Naive thymus-derived CD4-positive, alpha-beta T cell (primary cell): ENCODE measurements at places on chromosomes 6 and 20. TPM values are rescaled to one million over a fixed set of nuclear protein-coding genes. Genes with fewer than 3 reads are reported as not detected.

APOM gene
- total RNA-seq = 0.78 TPM

HRH3 gene
- total RNA-seq = not detected

SNAP25 gene
- total RNA-seq = 0.39 and 0.66 TPM in 2 replicates

TFAP2A gene
- not detected for total RNA-seq

BTNL2 gene
- not detected in 2 replicates for total RNA-seq

ELOVL2 gene
- total RNA-seq = not detected

PLCB4 gene
- not detected in 2 replicates for total RNA-seq

EEF1A2 gene
- total RNA-seq = 0.11 TPM

SAMD5 gene
- total RNA-seq = not detected in 2 replicates

LCA5 gene
- 0.24 TPM for total RNA-seq

MAP7 gene
- 0.14 TPM for total RNA-seq

- H3K27ac ChIP-seq = no peak overlapping the region
- DNase-seq = no peak
- H3K4me1 ChIP-seq = no peaks in the 10 kb centered on the region
- H3K27me3 ChIP-seq = no peaks in the 10 kb centered on the region
- H3K36me3 ChIP-seq = no peaks in the 10 kb centered on the region
These were observed 22.7 kb upstream of the PRDM1 start for GRCh38 chr6:106063448-106063850.

DNA sequence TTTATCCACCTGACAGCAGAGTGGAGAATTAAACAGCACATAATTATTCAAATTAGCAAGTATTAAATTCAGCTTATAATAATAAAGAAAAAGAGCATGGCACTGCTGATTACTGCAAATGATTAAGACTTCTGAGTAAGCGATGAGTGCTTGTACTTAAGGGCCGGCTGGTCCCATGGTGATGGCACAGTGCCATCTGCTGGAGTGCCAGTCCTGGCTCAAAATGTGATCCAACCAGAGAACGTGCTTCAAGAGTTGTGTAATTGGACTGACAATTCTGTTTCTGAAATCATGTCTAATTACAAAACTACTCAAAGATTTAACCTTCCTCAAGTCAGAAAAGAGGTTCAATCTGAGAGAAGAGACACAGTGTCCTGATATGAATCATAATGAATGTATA, 181.6 kb upstream of the RGS17 start:
- no peaks in the 10 kb centered on the region for H3K4me1 ChIP-seq
- DNase-seq = peak; percentile 13
- no peak overlapping the region for H3K4me3 ChIP-seq
- no peaks in the 10 kb centered on the region for H3K36me3 ChIP-seq

DNA sequence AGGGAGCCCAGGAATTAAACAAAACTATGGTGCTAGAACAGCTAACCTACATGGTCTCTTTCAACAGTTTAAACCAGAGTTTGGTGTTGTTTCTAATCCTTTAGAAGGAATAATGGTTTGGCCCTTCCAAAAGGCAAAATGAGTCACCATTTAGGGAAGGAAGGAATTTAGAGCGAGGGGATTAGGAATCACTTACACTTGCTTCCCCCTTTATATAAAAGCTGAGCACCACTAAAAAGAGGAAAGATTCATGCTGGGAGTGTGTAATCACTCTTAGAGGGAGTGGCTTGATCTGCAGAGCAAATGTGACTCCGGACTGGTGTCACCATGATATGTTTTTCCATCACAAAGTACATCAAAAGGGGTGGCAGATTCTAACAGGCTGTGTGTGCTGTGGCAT, 63.6 kb downstream of the F13A1 start:
- no peak overlapping the region for H3K27ac ChIP-seq
- no peak overlapping the region for H3K4me3 ChIP-seq
- no peaks in the 10 kb centered on the region for H3K4me1 ChIP-seq
- no peak for DNase-seq

DNA sequence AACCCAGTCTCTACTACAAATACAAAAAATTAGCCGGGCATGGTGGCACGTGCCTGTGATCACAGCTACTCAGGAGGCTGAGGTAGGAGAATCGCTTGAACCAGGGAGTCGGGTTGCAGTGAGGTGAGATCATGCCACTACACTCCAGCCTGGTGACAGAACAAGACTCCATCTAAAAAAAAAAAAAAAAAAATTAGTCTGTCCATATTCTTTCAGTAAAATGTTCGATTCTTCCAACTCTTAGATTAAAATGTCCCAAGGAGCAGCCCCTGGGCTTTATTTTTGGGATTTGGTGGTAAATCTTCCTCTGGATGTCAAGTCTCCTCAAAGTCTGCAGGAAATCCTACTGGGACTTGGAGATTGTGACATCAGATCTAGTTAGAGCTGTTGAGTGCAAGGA, 101.0 kb upstream of the EEF1E1 start:
- no peaks in the 10 kb centered on the region for H3K36me3 ChIP-seq
- peaks cover 3% of the 10 kb centered on the region for H3K27me3 ChIP-seq
- no peak for DNase-seq
- no peak overlapping the region for H3K27ac ChIP-seq
- no peaks in the 10 kb centered on the region for H3K4me1 ChIP-seq
- H3K4me3 ChIP-seq = no peak overlapping the region

GRCh38 chr20:56422824-56423189, 10.7 kb downstream of the CASS4 start:
- peak overlapping the region; percentile 36 for H3K27ac ChIP-seq
- H3K36me3 ChIP-seq = no peaks in the 10 kb centered on the region
- no peak overlapping the region for H3K4me3 ChIP-seq
- peaks cover 53% of the 10 kb centered on the region for H3K4me1 ChIP-seq
- no peaks in the 10 kb centered on the region for H3K27me3 ChIP-seq
- no peak for DNase-seq

DNA sequence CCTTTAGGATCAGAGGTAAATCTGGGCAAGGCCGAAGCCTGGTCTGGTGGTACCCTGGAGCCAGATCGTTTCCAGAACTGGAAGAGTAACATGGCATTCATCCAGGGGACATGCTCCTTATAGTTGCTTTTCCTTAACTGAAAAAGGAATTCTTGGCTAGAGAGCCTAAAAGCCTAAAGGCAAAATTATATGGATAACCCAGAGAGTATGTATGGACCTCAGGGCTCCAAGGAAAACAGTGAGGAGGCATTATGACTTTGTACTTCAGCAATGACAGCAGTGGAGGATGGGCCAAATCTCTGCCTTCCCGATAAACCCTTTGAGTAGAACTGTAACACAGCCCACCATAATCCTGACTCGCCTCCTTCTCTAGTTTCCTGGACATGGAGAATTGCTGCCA, 29.3 kb downstream of the ARHGAP18 start:
- no peaks in the 10 kb centered on the region for H3K36me3 ChIP-seq
- no peak for DNase-seq
- H3K4me1 ChIP-seq = peaks cover 22% of the 10 kb centered on the region
- no peak overlapping the region for H3K27ac ChIP-seq

DNA sequence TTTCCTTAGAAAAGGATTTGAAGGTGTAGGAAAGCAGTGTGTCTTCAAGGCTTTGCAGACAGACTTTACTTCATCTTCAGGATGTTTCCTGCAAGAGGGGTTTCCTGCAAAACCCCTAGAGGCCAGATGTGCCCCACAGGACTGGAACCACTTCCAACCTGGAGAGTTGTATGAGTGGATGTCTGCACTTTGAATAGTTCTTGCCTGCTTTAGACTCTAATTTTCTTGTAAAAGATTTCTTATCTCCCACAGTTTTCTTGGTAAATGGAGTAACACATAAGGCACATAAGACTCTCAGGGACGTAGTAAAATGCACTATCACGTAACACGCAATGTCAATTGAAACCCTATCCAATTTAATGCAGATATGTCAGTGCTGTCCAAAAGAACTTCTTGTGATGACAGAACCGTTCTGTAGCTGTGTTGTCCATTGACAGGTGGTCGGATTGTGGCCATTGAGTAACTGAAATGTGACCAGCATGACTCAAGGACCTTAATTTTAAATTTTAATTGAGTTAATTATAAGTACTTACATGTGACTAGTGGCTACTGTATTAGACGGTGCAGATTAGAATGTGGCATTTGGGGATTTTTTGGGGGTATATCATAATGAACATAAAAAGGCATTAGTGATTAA, 118.7 kb downstream of the JARID2 start:
- no peaks in the 10 kb centered on the region for H3K27me3 ChIP-seq
- H3K4me1 ChIP-seq = peaks cover 24% of the 10 kb centered on the region
- H3K36me3 ChIP-seq = no peaks in the 10 kb centered on the region
- H3K4me3 ChIP-seq = no peak overlapping the region

DNA sequence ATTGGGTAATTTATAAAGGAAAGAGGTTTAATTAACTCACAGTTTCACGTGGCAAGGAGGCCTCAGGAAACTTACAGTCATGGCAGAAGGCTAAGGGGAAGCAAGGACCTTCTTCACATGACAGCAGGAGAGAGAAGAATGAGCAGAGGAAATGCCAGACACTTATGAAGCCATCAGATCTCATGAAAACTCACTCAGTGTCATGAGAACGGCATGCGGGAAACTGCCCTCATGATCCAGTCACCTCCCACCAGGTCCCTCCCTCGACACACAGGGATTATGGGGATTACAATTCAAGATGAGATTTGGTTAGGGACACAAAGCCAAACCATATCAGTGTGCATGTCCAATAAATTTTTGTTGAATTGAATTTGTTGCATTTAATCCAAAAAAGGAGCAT, 52.0 kb downstream of the ECT2L start:
- H3K27me3 ChIP-seq = no peaks in the 10 kb centered on the region
- no peak overlapping the region for H3K27ac ChIP-seq
- H3K4me1 ChIP-seq = no peaks in the 10 kb centered on the region

- H3K4me3 ChIP-seq = no peak overlapping the region
- peaks cover 3% of the 10 kb centered on the region for H3K27me3 ChIP-seq
- H3K36me3 ChIP-seq = no peaks in the 10 kb centered on the region
- no peaks in the 10 kb centered on the region for H3K4me1 ChIP-seq
- DNase-seq = no peak
These were observed 641 bp downstream of the TCF15 start for GRCh38 chr20:609371-609964.

DNA sequence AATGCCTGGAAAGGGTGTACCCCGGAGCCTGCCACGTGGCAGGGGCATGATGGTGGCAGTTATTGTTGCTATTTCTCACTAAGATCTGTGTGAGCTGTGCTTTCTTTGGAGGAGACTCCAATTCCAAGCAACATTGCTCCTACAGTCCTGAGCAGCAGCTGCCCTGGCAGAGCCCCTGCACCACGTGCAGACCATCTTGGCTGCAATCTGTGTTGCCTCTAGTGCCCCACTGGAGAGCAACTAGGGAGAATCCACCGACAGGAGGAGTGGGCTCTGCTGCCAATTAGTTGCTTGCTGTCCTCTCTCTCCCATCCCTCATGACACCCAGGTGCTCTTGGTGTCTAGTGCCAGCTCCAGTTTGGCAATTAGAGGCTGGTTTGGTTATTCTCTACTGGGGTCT, 116.0 kb downstream of the PXDC1 start:
- no peaks in the 10 kb centered on the region for H3K4me1 ChIP-seq
- no peak for DNase-seq
- H3K4me3 ChIP-seq = no peak overlapping the region
- H3K36me3 ChIP-seq = no peaks in the 10 kb centered on the region
- H3K27me3 ChIP-seq = no peaks in the 10 kb centered on the region

- DNase-seq = no peak
- no peaks in the 10 kb centered on the region for H3K4me1 ChIP-seq
- H3K27ac ChIP-seq = no peak overlapping the region
- no peaks in the 10 kb centered on the region for H3K36me3 ChIP-seq
These were observed 67.4 kb upstream of the ASCC3 start for GRCh38 chr6:100948381-100949133.

GRCh38 chr6:25954756-25955155, 7.8 kb upstream of the TRIM38 start:
- H3K27me3 ChIP-seq = no peaks in the 10 kb centered on the region
- DNase-seq = no peak
- no peaks in the 10 kb centered on the region for H3K36me3 ChIP-seq
- H3K4me1 ChIP-seq = peaks cover 11% of the 10 kb centered on the region
- no peak overlapping the region for H3K27ac ChIP-seq

DNA sequence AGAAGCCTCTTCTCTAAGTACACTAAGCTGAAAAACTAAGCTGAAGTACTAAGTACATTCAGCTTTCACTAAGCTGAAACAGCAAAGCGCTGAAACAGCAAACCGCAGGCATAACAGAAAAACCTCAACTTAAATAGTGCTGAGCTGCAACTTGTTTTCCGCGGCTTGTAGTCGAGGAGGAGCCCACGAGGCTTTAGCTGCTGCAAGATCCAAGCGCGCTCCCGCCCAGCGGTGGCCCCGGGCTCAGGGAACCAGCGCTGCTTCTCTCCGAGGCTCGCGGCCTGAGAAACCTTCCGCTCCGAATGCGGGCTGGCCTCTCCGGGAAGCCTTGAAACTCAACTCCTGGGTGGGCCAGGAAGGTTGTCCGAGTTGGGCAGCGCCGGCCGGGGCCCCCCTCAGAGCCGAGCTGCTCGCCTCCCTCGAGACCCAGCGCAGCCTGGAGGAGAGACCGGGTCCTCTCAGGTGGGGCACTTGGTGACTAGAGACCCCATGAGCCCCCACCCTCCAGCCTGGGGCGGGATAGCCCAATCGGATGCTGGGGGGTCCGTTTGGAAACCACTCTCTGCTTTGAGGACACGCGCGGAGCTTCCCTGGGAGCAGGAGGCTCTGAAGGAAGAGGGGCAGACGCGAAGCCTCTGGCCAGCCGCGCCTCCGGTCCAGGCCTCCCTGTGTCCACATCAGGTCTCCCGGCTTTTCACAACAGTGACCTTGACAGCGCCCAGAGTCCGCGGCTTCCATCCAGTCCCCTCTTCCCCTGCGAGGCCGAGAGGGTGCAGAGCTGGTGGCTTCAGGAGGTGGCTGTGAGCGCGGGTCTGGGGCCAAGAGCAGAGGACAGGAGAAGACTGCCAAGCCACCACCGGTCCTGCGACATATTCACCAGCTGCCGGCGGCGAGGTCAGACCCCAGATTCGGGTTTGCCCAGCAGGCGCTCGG, 38.1 kb upstream of the HLA-E start:
- no peak overlapping the region for H3K27ac ChIP-seq
- DNase-seq = peak; percentile 61
- no peaks in the 10 kb centered on the region for H3K36me3 ChIP-seq
- peaks cover 21% of the 10 kb centered on the region for H3K27me3 ChIP-seq

DNA sequence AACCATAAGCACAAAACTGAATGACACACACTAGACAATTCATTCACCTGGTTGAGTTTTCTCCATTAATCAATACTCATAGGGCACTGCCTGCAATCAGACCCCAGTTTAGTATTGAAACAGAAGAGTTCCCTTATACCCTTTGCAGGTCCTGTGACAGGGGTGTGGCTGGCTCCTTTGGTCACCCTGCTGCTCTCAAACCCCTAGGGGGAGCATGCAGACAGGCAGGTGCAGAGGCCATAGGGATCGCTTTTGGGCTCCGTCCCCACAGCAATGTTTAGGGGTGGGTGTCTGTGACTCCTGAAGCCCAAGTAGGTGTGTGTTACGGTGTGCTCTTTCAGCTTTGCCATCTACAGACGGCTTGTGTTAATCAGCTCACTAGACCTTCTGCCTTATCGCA, 210.4 kb downstream of the CENPW start:
- no peak for DNase-seq
- no peaks in the 10 kb centered on the region for H3K4me1 ChIP-seq
- no peaks in the 10 kb centered on the region for H3K36me3 ChIP-seq

- no peaks in the 10 kb centered on the region for H3K27me3 ChIP-seq
- H3K27ac ChIP-seq = no peak overlapping the region
- no peak for DNase-seq
- no peaks in the 10 kb centered on the region for H3K4me1 ChIP-seq
- H3K4me3 ChIP-seq = no peak overlapping the region
These were observed 24.3 kb upstream of the LRFN2 start for GRCh38 chr6:40611434-40611833.
